ENCODE measurements at places on chromosomes 16 and 17.

- no peak for DNase-seq
Measured at GRCh38 chr16:2992383-2993081, 12.3 kb upstream of the PKMYT1 start.

- no peak for DNase-seq
Measured at GRCh38 chr16:46765050-46765449, 16.9 kb upstream of the MYLK3 start.

GRCh38 chr16:87560428-87561199 is 41.7 kb upstream of the JPH3 start:
- DNase-seq: no peak

- peak; percentile 83 for DNase-seq
Measured at GRCh38 chr17:80876950-80877728, 114.5 kb upstream of the CHMP6 start.

DNA sequence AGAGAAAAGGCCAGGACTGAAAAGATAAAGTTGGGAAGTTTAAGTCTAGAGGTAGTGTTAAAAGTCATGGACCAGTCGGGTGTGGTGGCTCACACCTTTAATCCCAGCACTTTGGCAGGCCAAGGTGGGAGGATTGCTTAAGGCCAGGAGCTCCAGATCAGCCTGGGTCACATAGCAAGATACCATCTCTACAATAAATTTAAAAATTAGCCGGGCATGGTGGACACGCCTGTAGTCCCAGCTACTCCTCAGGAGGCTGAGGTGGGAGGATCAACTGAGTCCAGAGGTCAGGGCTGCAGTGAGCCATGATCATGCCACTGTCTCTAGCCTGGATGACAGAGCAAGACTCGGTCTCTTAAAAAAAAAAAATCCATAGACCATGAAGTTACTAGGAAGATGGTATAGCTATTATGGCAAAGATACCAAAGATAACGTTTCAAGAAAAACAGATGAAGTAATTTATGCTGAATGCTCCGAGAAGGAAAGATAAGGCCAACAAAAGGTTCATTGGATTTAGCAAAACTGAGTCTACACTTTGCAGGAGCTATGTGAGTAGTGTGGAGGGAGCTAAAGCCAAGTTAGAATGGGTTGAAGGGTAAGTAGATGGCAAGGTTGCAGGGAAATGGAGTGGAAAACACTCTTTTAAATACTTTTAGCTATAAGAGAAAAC is 11.7 kb downstream of the TRIM37 start:
- no peak for DNase-seq

- no peak for DNase-seq
Measured at GRCh38 chr16:49419862-49420261, 46.3 kb downstream of the C16orf78 start.

DNA sequence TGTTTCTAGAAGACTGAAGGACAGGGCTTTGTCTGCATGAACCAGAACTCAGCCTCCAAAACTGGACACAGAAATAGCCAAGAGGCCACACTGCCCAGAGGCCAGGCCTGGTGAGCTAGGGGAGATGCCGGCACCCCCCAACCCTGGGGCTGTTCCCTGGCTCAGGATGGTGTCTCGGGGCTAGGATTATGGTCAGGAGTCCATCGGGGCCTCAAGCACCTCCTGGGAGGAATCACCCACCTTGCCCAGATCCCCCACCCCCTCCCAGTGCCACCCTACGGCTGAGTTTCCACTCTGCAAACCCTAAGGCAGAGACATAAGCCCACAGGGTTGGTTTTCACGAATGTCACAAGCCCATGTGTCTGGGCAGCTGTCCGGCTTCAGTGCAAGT is 37.2 kb downstream of the SLC7A5 start:
- DNase-seq: no peak

- no peak for DNase-seq
Measured at GRCh38 chr16:79928142-79928873, 327.8 kb upstream of the MAF start.

- DNase-seq: no peak
Measured at GRCh38 chr16:72401084-72401361, 229.1 kb upstream of the PMFBP1 start.

- peak; percentile 76 for DNase-seq
Measured at GRCh38 chr16:3020247-3020603, at the start of gene TNFRSF12A. TSS of gene TNFRSF12A (plus strand) at chr16:3020368. CDS start at chr16:3020398, 30 bp downstream.

GRCh38 chr16:23128056-23128455 is 21.2 kb downstream of the USP31 start:
- no peak for DNase-seq

GRCh38 chr16:58105631-58106030 is 23.6 kb downstream of the CFAP20 start:
- no peak for DNase-seq

GRCh38 chr16:28192806-28193529 is 18.8 kb downstream of the XPO6 start:
- no peak for DNase-seq

DNA sequence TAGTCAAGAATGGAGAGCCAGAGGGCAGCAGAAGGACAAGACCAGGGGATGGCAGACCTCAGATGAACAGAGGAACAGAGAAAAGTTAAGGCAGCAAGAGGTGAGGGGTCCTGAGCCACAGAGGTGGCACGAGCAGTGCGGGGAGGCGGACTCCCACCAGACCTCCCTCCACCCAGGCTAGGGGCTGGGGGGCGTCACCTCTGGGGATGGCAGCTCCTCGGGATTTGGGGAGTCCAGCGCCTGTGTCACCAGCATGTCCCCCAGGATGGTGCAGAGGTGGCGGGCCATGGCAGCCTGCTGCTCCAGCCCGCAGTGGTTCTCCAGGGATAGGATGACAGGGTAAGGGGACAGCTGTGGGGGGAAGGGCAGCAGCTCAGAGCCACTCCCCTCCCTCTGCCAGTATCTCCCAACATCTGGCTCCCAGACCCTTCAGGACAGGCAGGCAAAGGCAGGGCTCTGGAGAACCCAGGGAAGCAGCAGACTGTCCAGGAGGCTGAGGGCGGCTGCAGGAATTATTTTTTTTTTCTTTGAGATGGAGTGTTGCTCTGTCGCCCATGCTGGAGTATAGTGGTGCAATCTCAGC is 15.8 kb downstream of the PLCD3 start:
- no peak for DNase-seq

DNA sequence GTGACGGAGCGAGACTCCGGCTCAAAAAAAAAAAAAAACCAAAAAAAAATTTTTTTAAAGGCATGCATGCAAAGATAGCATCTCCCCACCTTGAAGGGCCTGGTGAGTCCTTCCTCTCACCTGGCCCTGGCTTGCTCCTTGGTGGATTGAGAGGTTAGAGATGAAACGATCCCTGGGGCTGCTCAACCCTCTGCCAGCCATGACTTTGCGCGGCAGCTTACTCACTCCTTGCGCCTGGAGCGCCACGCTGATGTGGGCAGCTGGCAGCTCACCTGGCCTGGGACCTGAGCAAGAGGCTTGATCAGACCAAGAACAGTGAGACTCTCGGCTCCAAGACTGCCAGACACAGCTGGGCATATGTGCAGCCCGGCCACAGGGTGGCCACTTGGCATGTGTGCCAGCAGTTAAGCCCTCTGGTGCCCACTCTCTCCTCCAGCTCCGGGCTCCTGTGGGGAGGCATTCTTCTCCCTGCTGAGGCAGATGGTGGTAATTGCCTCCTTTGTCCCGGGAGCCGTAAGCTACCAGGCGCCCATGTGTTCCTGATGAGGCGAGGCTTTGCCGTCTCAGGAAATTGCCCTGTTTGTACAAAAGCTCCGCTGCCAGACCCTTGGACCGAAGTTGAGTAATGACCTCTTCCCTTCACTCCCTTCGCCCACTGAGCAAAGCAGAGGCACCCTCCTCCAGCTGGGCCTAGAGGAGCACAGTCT is 5.1 kb upstream of the EVPL start:
- DNase-seq: peak; percentile 79

DNA sequence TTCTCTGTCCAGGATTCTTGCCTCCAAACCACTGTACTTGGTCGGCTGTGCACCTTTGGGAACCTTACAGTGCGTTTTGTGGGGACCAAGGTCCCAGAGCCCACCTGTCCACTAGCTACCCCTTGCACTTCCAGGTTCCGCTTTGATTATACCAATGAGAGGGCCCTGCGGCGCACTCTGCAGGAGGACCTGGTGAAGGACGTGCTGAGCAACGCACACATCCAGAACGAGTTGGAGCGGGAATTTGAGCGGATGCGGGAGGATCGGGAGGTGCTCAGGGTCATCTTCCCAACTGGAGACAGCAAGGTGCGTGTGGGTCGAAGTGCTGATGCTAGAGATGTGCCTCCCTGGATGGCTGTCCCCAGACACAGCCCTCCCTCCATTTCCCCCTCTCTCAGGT is 18.8 kb downstream of the POLR2A start:
- no peak for DNase-seq

DNA sequence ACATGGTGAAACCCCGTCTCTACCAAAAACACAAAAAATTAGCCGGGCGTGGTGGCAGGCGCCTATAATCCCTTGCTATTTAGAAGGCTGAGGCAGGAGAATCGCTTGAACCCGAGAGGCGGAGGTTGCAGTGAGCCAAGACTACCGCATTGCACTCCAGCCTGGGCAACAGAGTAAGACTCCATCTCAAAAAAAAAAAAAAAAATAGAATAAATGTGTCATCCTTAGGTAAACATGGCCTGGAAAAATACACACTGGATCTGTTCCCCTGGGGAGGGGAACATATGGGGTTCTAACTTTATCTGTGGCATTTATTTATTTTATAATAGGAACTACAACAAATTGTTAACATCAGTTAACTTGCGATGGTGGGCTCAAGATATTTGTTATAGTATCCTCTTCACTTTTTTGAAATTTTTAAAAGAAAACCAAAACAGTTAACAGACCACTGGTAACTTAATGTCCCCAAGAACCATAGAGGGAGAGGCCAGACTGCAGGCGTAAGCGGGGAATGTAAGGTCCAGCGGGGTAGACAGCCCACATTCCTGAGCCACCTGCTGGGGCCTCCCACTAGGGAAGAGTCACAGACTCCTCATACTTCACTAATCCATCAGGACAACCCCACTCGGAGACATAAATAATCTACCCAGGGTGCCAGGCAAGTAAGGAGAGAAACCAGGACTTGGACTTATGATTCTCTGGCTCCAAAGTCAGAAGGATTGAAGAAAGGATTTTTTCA is 12.5 kb upstream of the TXNDC11 start:
- no peak for DNase-seq

DNA sequence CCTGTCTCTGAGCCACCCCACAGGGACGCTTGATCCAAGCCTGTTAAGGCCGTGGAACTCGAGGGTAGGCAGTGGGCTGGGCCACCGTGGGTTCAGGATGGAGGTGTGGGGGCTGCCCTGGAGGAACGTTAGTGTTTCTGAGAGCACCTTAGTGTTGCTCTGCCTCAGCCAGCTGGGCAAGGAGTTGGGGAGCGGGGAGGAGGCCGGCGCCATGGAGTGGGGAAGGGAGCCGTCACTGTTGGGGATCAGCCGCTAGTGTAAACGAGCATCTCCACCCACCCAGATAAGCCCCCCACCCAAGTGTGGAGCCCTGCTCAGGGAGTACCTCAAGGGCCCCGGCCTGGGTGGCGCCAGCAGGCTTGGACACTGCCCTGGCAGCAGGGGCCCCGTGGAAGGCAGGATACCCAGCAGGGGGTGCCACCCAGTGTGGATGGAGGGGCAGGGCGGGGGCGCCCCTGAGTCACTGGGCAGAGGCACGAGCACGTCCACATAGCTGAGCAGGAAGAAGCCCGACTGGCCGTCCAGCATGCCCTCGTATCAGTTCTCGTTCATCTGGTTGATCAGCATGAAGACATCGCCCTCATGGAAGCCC is 98.6 kb downstream of the KPNA2 start:
- no peak for DNase-seq

DNA sequence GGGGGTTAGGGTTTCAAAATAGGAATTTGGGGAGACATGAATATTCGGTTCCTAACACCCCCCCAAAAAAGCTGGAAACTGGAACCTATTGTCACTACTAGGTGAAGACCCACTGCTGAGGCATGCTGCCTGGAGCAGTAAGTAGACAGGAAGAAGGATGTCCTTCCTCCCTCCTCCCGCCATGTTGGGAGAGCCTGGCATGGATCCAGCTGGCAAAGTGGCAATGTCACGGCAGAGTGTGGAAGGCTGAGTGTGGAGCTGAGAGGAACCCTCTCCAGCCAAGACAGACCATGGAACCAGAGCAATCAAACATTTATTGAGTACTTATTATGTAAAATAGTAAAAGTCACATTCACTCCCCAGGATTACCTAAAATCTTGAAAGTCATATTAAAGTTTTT is 49.0 kb downstream of the CCDC182 start:
- DNase-seq: no peak

DNA sequence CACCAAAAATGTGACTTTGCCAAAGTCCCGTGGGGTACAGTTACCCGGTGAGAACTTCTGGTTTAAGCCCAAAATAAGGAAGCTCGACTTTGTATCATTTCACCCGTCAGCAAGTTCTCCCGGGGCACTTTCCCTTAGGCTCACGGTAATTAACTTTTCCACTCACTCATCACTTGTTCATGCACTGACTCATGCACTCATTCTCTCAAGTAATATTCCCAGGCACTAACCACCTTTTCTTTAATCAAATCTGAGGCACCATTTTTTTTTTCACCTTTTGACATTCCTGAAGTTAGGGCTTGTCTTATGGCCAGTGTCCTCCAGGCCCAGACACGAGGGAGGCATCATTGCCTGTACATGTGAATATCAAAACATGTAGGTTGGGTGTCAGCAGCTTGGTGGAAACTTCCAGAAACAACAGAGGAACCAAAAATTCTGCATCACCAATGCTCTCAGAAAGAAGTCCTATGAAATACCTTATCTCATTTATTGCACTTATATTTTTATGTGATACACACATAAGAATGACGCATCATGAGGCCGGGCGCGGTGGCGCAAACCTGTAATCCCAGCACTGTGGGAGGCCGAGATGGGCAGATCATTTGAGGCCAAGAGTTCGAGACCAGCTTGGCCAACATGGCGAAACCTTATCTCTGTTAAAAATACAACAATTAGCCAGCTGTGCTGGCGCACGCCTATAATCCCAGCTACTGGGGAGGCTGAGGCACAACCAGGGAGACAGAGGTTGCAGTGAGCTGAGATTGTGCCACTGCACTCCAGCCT is 36.1 kb upstream of the ATP2C2 start:
- no peak for DNase-seq

DNA sequence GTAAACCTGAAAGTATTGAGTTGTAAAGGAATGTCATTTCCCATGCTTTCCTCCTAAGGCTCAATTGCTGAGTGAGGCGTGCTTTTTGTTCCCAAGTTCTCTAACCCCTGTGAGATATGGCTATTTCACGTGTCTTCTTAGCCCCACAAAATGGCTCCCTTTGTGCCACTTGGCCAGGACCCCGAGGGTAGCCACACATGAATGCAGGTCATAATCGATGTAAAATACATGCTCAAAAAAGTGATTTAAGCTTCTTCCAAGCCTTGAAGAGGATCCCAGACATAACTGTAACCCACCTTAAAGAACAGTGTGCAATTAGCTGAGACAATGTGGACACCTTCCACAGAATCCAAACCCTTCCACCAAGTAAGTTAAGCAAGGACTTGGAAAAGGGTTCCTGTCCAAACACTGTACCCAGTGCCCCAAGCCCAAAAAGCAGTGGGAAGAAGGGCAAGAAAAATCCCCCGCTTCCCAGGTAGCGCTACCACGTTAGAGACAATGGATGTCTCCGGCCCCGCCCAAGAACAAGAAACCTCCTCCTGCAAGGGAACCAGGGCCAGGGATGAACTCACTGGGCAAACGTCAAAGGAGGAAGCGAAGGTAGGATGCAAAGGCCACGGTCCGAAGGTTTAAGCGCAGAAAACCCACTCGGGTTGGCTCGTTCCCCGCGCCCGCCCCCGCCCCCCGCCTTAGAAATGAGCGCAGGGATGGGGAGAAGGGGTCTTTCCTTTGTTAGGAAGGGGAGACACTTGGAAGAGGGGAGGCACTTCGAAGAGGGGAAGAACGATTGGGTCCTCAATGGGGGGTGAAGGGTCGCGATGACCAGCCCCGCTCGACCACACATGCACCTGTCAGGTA is 1.2 kb downstream of the JPT1 start:
- peak; percentile 59 for DNase-seq
